COR-L47 (cell line): ENCODE measurements at places on chromosomes 16 and 17.

GRCh38 chr17:75173526-75173925, 9.2 kb downstream of the SUMO2 start:
- DNase-seq = no peak

DNA sequence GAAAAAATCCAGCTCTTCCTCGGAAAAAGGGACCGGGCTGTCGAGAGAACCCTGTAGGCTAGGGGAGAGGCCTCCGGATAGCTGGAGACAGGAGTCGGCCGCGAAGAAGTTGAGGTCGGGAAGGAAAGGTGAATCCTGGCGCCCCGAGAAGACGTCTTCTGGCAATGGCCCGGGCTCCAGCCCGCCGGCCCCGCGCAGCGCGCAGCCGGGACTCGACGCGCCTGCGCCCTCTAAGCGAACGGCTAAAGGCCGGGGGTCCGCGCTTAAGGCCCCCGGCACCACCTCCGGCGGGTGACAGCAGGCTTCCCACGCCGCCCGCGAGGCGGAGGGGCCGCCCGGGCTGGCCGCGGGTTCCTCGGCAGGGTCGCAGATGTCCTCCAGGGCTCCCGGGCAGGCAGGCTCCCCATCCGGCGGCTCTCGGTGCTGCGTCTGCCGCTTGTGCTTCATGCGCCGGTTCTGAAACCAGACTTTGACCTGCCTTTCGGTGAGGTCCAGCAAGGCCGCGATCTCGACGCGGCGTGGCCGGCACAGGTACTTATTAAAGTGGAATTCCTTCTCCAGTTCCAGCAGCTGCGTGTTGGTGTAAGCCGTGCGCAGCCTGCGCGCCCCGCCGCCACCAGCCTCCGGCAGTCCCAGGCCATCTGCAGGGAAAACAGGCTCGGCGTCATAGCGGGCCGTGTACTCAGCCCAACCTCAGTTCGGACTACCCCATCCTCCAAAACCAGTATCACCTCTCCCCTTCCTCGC, 1.6 kb downstream of the HOXB2 start:
- DNase-seq = no peak

GRCh38 chr17:3626831-3627768, 8.9 kb downstream of the SHPK start:
- no peak for DNase-seq

- no peak for DNase-seq
Observed at GRCh38 chr17:65055280-65055707, 1.2 kb downstream of the GNA13 start.

DNA sequence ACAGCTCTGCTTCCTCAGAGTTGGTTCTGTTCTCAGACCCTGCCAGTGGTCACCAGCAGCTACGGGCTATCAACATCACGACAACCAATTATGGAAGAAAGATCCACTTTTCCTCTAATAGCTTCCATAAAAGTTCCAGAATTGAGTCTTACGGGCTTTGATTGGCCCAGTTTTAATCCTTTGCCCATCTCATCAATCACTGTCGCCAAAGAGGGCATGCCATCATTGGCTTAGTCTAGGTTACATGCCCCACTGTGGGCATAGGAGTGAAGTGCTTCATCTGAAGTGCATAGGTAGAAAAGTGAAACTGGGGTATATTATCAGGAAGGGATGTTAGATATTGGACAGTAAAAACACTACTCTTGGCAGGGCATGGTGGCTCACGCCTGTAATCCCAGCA, 76.6 kb upstream of the DHX40 start:
- no peak for DNase-seq

- peak; percentile 38 for DNase-seq
Observed at GRCh38 chr16:69329369-69330285, 761 bp downstream of the PDF start.

DNA sequence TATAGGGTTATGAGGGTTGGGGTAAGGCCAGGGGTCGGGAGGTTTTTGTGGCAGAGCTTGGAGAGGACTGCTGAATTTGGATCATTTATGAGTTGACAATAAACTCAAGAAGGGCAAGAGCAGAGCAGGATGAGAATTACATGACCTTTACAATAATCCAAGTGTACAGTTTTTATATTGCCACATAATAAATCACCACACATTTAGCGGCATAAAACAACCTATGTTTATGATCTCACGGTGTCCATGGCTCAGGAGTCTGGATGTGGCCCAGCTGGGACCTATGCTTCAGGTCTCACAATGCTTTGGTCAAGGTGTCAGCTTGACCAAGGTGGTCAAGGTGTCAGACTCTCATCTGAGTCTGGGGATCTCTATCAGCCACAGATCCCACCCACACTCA, 118.3 kb upstream of the WSCD1 start:
- no peak for DNase-seq

- DNase-seq = peak; percentile 39
Observed at GRCh38 chr16:72467157-72467759, 295.3 kb upstream of the PMFBP1 start.

DNA sequence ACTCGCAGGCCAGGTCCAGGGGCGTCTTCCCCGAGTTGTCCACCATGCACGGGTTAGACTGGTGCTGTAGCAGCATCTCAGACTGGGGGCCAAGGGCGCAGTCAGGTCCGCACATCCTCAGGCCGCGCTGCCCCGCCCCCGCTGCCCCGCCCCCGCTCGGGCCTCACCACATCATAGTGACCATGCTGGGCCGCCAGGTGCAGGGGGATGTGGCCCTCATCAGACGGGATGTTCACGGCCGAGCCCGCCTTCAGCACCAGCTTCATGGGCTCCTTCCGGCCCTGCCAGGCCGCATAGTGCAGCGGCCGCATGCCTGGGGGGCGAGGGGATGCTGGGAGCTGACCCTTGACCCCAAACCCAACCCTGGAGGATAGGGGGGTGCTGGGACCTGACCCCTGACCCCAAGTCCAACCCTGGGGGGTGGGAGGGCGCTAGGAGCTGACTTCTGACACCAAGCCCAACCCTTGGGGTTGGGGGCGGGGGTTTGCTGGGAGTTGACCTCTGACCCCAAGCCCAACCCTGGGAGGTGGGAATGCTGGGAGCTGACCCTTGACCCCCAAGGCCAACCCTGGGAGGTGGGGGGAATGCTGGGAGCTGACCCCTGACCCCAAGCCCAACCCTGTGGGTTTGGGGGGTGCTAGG, 7.0 kb downstream of the CASKIN1 start:
- DNase-seq = no peak

DNA sequence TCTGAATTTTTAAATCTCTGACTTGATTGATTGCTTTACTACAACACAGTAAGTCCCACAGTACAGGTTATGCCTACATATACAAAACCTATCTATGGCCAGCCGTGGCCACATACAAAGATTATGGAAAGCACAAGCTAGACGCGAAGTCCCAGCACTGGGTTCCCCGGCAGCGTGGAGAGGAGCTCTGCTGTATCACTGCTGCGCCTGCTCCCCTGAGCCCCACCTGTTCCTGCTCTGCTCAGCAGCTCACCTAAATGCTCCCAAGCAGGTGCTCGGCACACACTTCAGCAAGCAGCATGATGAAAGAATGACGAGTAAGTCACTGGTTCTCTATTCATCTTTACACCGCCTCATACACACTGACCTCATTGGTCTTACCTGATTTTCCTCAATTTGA, 20.6 kb downstream of the ZDHHC7 start:
- no peak for DNase-seq

GRCh38 chr16:10514369-10515055, 65.9 kb downstream of the EMP2 start:
- DNase-seq = peak; percentile 17

DNA sequence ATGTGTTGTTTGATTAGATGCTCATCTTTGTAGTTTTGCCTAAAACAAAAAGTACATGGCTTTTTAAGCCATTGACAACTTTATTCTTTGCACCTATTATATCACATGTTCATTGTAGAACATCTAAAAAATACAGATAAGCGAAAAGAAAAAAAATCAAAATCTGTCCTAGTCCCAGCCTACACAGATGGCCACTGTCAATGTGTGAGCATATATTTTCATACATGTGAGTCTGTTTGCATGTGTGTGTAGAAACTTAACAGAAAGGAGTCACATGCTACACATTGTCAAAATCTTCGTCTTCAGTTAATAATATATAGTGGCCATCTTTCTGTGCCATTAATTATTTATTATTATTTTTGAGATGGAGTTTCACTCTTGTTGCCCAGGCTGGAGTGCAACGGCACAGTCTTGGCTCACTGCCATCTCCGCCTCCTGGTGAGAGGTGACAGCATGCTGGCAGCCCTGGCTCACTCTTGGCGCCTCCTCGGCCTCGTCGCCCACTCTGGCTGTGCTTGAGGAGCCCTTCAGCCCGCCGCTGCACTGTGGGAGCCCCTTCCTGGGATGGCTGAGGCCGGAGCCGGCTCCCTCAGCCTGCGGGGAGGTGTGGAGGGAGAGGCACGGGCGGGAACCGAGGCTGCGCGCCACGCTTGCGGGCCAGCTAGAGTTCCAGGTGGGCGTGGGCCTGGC, 68.5 kb upstream of the AMZ2 start:
- DNase-seq = no peak

- no peak for DNase-seq
Observed at GRCh38 chr17:46958041-46958591, 20.9 kb downstream of the RPRML start.

DNA sequence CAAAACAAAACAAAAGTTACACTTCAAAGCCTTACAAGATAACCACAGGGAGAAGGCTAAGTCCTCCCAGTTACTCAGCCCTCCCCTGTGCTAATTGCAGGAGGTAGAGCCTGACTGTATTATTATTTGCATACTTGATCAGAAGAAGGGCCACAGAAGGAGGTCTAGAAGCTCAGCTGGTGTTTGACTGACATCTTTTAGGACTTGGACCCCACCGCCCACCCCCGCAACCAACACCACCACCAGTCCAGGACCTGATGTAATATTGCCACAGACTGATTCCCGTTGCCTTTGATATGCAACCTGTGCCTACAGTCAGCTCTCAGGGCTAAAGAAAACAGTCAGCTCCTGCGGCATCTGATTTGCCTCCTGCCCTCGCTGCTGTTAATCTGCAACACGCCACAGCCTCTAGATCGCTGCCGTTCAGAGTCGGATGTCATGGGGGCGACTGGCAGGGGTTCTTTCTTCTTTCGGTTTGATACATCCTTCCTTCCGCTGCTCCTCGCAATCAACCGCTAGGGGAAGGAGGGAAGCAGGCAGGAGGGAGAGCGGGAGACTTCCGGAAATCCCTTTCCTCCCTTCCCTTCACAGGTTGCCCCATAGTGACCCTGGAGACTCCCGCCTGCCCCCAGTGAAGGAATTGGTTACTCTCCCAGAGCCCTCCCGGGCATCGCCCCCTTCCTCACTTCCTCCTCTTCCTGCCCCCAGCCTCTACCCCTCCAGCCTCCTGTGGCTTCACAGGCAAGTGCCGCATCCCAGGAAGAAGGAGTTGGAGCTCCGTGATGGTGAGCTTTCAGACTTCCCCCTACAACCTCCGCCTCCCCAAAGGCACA, 90.5 kb upstream of the SOX9 start:
- DNase-seq = peak; percentile 47

DNA sequence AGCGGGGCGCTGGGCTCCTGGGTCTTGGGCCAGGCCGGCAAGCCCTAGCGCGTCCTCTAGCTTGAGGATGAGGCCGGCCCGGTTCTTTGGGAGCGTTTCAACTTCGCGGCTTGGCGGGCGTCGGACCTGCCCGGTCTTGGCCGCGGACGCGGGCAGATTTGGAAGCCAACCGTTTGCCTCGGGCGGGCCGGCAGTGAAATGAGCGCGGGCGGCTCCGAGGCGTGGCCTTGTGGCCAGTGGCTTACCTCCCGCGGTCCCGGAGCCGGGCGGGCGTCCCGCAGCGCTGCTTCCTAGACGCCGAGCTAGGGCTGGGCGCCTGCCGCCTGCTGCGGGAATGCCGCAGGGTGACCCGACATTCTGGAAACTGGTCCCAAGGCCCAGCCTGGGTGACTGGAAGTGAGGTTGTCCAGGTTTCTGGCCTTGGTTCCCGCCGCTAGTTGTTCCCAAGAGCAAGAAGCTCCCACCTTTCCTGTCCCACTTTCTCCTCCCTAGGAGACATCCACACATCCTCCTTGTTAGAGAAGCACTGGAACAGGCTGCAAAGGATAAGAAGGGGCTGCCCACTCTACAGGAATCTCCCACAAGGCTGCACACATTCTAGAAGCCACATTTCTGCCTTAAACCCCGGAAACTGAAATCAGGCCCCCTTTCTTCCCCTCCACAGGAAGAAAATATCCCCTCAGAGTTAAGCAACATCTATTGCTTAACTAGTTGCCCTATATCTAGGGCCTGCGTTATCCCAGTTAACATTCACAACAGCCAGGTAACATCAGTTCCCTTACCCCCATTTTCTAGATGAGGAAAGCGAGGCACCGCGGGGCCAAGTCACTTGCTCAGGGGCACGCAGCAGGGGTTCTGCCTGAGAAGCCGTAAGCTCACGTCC, 4.5 kb upstream of the CBX8 start:
- DNase-seq = peak; percentile 62

- DNase-seq = no peak
Observed at GRCh38 chr16:4535627-4536108, 2.9 kb downstream of the CDIP1 start.

- DNase-seq = no peak
Observed at GRCh38 chr17:55911186-55911585, 160.3 kb downstream of the PCTP start.

- DNase-seq = no peak
Observed at GRCh38 chr17:21030375-21030774, 12.4 kb downstream of the USP22 start.

- DNase-seq = no peak
Observed at GRCh38 chr16:59198487-59198886, 464.4 kb upstream of the GOT2 start.
